ENCODE measurements at places on chromosomes 16 and 17. TPM values are rescaled to one million over a fixed set of nuclear protein-coding genes. Genes with fewer than 3 reads are reported as not detected.
A peak's percentile ranks its signal among the peaks of the same experiment; 100 is the strongest.

DNA sequence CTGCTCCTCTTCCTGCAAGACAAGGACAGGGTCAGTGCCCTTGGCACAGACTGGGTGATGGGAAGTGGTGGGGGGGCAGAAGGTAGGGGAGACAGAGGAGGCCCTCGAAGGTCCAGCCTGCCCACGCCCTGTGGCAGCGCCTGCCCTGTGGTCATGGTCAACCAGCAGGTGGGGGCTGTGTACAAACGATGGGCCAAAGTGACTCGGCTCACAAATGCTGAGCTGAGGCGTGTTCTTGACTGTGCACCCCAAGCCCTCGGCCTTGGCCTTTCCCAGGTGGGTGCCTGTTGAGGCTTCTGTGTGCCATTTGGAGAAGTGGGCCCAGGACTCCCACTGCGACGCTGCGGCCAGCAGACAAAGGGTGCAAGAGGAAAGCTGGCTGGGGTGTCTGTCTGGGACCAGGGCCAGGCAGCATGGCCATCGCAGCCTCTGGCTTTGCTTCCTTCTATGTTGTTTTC lies 22.6 kb downstream of the MXRA7 start:
- no peak for DNase-seq

GRCh38 chr17:81961521-81962498 lies 823 bp upstream of the NOTUM start:
- DNase-seq, result no peak

- no peak for DNase-seq
Measured at GRCh38 chr16:89027281-89027680, 50.3 kb upstream of the CBFA2T3 start.

DNA sequence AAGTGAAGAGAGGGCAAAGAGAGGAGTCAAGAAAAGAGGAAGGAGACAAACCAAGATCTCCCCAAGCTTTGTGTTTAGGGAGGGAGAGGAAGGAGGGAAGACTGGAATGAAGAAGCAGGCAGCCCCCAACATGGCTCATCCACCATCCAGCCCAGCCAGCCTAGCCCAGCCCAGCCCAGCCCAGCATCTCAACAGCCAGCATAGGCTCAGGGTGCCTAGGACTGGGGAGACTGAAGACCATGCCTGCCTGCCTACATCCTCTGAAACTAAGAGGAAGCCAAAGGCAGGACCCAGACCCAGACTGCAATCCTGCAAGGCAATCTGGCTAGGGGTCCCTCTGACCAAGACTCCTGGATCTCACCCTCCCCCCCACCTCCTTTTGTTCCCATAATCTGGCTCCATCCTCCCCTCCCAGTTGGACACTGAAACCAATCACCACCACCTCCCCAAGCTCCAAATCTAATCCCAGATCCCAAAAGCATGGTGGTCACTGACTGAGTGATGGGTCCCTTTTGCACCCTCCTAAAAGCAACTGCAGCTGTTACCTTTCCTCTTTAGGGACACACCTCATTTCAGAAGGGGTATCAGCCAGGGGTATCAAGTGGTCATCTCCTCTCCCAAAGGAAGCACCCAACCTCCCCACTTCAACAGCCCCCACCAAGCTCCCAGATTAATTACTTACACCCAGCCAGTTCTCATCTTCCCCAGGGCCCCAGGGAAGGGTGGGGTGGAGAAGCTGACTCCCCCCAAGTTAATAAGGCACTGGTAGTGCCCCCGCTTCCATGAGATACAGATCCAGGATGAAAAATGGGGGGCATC lies 1.2 kb downstream of the HDAC5 start:
- DNase-seq, result no peak

DNA sequence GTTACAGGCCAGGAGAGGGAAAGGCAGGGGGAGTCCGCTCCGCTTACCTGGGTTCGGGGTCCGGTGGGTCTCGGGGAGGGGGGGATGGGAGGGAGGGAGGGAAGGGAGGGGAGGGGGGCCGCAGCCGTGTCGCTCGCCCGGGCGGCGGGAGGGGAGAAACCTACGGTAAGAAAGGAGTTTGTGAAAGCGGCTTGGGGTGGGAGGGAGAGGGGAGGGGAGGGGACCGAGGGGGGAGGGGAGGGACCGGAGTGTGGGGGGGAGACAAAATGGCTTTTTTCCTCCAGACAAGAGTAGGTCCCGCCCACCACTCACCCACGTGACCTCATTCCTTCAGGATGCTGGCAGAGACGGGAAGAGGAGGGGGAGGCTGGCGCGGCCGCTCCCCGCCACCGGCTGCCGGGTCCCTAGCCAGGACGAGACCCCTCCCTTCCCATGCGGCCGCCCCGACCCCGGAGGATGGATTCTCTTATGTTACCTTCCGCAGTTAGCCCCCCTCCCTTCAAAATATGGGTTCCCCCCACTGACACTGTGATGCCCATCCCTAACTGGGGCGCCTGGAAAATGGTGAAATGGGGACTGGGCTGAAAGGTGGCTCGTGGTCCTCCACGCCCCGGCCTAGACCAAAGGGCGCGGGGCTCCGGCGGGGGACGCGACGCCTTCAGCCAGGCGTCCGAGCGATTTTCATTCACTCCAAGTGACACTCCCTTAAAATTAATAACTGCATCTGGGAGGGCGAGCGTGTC lies at the start of gene PCGF2:
Gene PCGF2 (minus strand): TSS at position 188 of the 743 bp plus-strand sequence. CDS start 7,934 bp downstream, outside the sequence.
- DNase-seq, result peak; percentile 90

- no peak for DNase-seq
Measured at GRCh38 chr17:4004517-4005295, 40.5 kb upstream of the ATP2A3 start.

PLA2G10 gene
- not detected for total RNA-seq

SEC14L5 gene
- 1.3 TPM for total RNA-seq

GRCh38 chr17:14594690-14595089 lies 293.8 kb downstream of the HS3ST3B1 start:
- no peak for DNase-seq

GRCh38 chr17:57338257-57338914 lies 82.1 kb downstream of the MSI2 start:
- no peak for DNase-seq

SLC13A2 gene
- not detected for total RNA-seq

- no peak for DNase-seq
Measured at GRCh38 chr16:86248310-86248905, 261.9 kb upstream of the FOXF1 start.
